GM12878 (cell line): ENCODE measurements at places on chromosomes 1 and 21. TPM values are rescaled to one million over a fixed set of nuclear protein-coding genes. Genes with fewer than 3 reads are reported as not detected.

The CFHR2 gene
- polyA plus RNA-seq, result not detected in 2 replicates

The TIAM1 gene
- 0.56 and 0.64 TPM in 2 replicates for polyA plus RNA-seq

The ZNF683 gene
- polyA plus RNA-seq, result not detected in 2 replicates

The KRTAP6-2 gene
- not detected in 2 replicates for polyA plus RNA-seq

The TBX19 gene
- 1.0 and 1.1 TPM in 2 replicates for polyA plus RNA-seq

The HSD17B7 gene
- polyA plus RNA-seq, result 32.5 and 35.2 TPM in 2 replicates
